ENCODE measurements at places on chromosomes 2 and 18. TPM values are rescaled to one million over a fixed set of nuclear protein-coding genes. Genes with fewer than 3 reads are reported as not detected.

CNRIP1 gene
- 25.6 TPM for total RNA-seq

DNAH6 gene
- total RNA-seq, result under 0.01 TPM

DNA sequence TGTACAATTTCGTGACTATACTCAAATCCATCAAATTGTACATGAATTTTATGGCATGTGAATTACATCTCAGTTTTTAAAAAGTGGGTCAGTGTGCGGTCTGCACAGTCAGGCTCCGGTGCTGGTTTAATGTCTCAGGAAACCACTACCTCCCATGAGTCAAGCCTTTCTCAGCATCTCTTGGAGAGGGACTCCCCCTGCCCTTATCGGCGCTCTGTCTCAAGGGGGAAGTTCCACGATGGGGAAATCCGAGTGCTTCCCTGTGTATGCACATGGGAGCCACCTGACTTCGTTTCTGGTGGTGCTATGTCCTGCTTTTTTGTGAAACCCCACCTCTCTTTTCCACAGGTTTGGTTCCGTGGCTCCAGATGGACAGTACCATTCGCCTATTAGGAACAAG, 72.5 kb downstream of the ACOXL start:
- peaks cover 46% of the 10 kb centered on the region for H3K27me3 ChIP-seq
- H3K27ac ChIP-seq, result no peak overlapping the region
- DNase-seq, result no peak
- no peaks in the 10 kb centered on the region for H3K36me3 ChIP-seq
- no peaks in the 10 kb centered on the region for H3K4me1 ChIP-seq

DNA sequence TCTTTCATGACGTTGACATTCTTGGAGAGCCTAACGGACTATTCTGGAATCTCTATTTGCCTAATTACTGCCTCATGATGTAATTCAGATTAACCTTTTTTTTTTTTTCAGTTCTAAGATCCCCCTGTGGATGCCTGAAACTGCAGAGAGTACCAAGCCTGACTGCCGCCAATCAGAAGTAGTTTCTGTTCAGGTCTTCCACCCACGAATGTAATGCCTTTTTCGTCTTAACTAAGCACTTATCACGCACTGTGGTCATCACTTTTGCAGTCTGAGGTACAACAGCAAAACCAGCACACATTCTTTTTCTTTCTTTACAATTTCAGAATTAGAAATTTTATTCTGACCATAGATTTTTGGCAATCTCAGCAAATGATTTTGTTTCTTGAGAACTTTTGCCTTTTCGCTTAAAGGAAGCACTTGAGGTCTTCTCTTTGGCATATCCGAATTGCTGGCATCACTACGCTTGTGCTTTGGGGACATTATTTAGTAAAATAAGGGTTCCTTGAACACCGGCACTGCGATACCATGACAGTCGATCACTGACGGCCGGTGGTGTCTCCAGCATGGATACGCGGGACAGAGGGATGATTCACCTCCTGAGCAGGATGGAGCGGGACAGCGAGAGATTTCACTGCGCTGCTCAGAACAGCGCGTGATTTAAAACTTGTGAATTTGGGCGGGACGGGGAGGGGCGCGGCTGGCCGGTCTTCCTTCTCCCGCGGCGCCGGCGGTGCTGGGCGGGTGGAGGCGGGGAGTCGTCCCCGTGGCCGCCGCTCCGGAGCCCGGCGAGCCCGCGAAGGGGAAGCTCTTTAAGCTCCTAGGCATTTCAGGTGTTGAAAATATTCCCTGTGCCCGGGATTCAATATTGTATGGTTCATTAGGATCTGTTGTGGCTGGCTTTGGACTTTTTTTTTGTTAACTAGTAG, 32.0 kb upstream of the GPR55 start:
- peaks cover 40% of the 10 kb centered on the region for H3K27me3 ChIP-seq
- DNase-seq, result peak; percentile 49

- no peaks in the 10 kb centered on the region for H3K36me3 ChIP-seq
- H3K4me3 ChIP-seq, result no peak overlapping the region
- no peaks in the 10 kb centered on the region for H3K27me3 ChIP-seq
These were observed 15.0 kb upstream of the MYO1B start for GRCh38 chr2:191230174-191230573.

DNA sequence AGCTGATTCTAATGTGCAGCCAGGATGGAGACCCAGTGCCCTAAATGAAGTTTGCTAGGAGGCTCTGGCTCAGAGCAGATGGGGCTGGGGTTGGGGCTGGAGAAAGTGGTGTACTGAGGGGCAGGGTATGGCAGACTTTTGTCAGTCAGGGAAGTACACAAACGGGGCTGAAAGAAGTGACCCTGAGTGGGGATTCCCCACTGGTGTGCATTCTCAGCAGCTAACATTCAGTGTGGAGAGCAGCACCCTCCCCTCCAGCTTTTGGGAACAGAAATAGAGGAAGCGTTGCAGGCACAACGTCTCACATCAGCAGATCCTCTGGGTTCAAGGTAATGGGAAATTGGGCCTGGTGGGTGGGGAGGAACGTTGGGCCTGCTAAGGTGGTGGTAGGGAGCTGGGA, 89.1 kb upstream of the GCFC2 start:
- H3K4me3 ChIP-seq, result no peak overlapping the region
- DNase-seq, result no peak
- no peaks in the 10 kb centered on the region for H3K4me1 ChIP-seq
- H3K27ac ChIP-seq, result no peak overlapping the region
- no peaks in the 10 kb centered on the region for H3K36me3 ChIP-seq

UGT1A3 gene
- total RNA-seq, result not detected

DNA sequence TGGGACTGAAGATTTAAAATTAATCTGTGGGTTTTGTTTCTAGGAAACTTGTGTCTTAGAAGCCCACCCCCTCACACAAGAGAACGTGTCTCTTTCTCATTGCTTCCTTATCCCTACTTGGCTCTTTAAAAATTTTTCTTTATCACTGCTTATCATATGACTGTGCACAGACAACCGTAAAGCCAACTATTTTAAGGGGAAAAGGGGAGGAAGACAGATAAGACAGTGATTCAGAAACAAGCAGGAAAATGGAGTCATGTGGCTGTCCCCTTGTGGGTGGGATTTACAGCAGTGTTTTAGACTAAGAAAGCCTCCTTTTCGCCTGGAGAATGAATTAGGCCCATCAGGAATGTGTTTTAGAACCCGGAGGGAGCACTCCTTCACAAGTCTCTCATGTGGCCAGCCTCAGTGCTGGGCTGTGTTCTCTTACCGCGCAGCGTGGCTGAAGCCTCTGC, 17.6 kb downstream of the PRKCE start:
- H3K27me3 ChIP-seq, result no peaks in the 10 kb centered on the region
- H3K36me3 ChIP-seq, result no peaks in the 10 kb centered on the region
- peaks cover 9% of the 10 kb centered on the region for H3K4me1 ChIP-seq
- no peak overlapping the region for H3K4me3 ChIP-seq

DNA sequence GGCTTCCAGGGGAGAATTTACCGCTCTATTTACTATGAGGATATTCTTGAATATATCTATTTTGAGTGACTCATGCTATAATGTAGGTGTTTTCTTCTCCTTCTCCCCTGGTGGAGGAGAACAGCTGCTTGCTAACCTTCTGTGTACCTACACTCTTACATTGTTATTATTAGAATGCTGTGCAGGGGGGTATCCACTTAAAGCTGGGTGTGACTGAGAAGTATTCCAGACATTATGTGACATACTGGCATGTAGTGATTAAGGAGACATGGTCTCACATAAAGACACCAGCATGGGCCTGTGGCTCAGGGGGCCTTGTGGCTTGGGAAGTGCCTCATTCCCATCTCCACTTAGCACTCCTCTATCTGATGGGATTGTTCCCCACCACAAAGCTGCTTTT, 287.9 kb downstream of the PTPRM start:
- no peak for DNase-seq
- no peaks in the 10 kb centered on the region for H3K27me3 ChIP-seq
- H3K4me3 ChIP-seq, result no peak overlapping the region
- H3K27ac ChIP-seq, result no peak overlapping the region

DNA sequence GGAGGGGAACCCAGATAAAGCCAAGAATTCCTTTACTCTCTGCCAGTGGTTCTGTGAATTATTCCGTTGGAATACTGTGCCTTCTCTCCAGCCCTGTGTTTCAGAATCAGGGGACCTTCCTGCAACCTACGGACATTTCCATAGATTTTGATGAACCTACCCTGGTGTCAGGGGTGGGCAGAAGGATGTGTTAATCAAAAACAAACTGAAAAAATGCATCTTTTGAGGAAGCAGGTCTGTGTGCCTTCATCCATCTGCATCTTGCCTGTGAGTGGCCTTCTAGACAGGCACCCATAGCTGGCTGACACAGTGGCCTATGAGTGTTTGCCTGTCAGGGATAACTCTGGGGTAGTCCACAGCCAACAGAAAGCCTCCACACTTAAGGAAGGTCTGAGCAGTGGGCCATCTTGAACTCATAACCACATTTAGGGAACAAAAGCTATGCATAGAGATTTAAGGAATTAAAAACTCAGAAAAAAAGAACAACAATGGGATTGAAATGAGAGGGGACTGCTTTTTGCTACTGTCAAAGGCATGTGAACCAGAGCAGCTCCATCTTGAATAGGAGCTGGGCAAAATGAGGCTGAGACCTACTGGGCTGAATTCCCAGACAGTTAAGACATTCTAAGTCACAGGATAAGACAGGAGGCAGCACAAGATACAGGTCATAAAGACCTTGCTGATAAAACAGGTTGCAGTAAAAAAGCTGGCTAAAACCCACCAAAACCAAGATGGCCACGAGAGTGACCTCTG, 45.9 kb upstream of the ITGA6 start:
- no peak overlapping the region for H3K27ac ChIP-seq
- no peak overlapping the region for H3K4me3 ChIP-seq
- no peaks in the 10 kb centered on the region for H3K36me3 ChIP-seq
- H3K4me1 ChIP-seq, result no peaks in the 10 kb centered on the region
- DNase-seq, result no peak
- no peaks in the 10 kb centered on the region for H3K27me3 ChIP-seq

DNA sequence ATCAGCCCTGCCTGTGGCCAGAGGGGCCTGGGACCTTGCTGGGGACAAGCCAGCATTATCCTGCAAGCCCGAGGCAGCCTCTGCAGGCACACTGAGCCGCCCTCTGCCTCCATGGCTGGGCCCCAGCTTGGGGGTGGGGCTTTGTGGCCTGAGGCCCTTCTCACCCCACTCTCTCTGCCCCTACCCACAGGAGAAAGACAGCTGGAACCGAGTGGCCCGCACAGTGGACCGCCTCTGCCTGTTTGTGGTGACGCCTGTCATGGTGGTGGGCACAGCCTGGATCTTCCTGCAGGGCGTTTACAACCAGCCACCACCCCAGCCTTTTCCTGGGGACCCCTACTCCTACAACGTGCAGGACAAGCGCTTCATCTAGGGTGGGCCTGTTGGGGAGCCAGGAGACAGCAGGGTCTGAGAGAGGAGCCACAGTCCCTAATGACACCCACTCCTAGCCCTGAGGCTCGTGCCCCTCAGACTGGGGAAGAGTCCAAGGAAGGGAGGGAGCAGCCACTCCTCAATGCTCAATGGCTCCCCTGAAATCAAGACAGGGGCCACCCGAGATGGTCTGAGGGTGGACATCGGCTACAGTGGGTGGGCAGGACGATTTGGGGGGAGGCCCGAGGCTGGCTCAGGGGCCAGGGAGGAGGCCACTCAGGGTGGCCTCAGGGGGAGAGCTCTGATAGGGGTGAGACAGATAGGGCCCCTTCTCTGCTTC, 4.4 kb upstream of the CHRNG start:
- no peak for DNase-seq
- peaks cover 19% of the 10 kb centered on the region for H3K27me3 ChIP-seq
- no peaks in the 10 kb centered on the region for H3K4me1 ChIP-seq
- H3K27ac ChIP-seq, result no peak overlapping the region
- no peak overlapping the region for H3K4me3 ChIP-seq

DSG4 gene
- not detected for total RNA-seq

- peak; percentile 41 for DNase-seq
- H3K27me3 ChIP-seq, result no peaks in the 10 kb centered on the region
- H3K36me3 ChIP-seq, result no peaks in the 10 kb centered on the region
- H3K4me3 ChIP-seq, result no peak overlapping the region
These were observed 62.5 kb downstream of the DHRS9 start for GRCh38 chr2:169131587-169132512.

TUBA3E gene
- not detected for total RNA-seq

- no peak overlapping the region for H3K4me3 ChIP-seq
- peak; percentile 65 for DNase-seq
- no peak overlapping the region for H3K27ac ChIP-seq
- no peaks in the 10 kb centered on the region for H3K4me1 ChIP-seq
- H3K27me3 ChIP-seq, result peaks cover 7% of the 10 kb centered on the region
These were observed 32.5 kb downstream of the MERTK start for GRCh38 chr2:111930875-111931274.

- peak; percentile 100 for DNase-seq
- no peaks in the 10 kb centered on the region for H3K27me3 ChIP-seq
- peaks cover 21% of the 10 kb centered on the region for H3K36me3 ChIP-seq
These were observed 32.9 kb downstream of the HS1BP3 start for GRCh38 chr2:20617892-20618467.

DNAH7 gene
- 0.36 TPM for total RNA-seq

GRCh38 chr2:149143734-149144133, 105.2 kb downstream of the LYPD6B start:
- H3K4me3 ChIP-seq, result no peak overlapping the region
- DNase-seq, result no peak
- no peaks in the 10 kb centered on the region for H3K4me1 ChIP-seq
- H3K36me3 ChIP-seq, result no peaks in the 10 kb centered on the region
- no peak overlapping the region for H3K27ac ChIP-seq

- no peak overlapping the region for H3K4me3 ChIP-seq
- H3K27me3 ChIP-seq, result no peaks in the 10 kb centered on the region
- no peaks in the 10 kb centered on the region for H3K4me1 ChIP-seq
These were observed 67.5 kb downstream of the MYL12B start for GRCh38 chr18:3329471-3329870.

GRCh38 chr18:9861157-9861556, 24.6 kb upstream of the TXNDC2 start:
- H3K36me3 ChIP-seq, result peaks cover 3% of the 10 kb centered on the region
- DNase-seq, result no peak
- no peaks in the 10 kb centered on the region for H3K27me3 ChIP-seq
- no peak overlapping the region for H3K27ac ChIP-seq
- H3K4me1 ChIP-seq, result no peaks in the 10 kb centered on the region

- no peaks in the 10 kb centered on the region for H3K4me1 ChIP-seq
- DNase-seq, result no peak
- H3K27ac ChIP-seq, result no peak overlapping the region
- no peak overlapping the region for H3K4me3 ChIP-seq
- H3K36me3 ChIP-seq, result no peaks in the 10 kb centered on the region
These were observed 170.0 kb upstream of the COPS8 start for GRCh38 chr2:236915726-236916125.

RIT2 gene
- not detected for total RNA-seq

DNA sequence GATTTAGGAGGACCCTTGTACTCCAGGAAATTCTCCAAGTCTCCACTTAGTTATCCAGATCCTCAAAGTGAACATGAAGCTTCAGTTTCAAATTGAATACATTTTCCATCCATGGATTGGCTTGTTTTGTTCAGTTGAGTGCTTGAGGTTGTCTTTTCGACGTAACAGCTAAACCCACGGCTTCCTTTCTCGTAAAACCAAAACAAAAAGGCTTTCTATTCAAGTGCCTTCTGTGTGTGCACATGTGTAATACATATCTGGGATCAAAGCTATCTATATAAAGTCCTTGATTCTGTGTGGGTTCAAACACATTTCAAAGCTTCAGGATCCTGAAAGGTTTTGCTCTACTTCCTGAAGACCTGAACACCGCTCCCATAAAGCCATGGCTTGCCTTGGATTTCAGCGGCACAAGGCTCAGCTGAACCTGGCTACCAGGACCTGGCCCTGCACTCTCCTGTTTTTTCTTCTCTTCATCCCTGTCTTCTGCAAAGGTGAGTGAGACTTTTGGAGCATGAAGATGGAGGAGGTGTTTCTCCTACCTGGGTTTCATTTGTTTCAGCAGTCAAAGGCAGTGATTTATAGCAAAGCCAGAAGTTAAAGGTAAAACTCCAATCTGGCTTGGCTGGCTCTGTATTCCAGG, at the start of gene CTLA4:
Gene CTLA4 (plus strand): TSS at position 211 of the 640 bp plus-strand sequence. CDS start 172 bp downstream, at position 383.
- no peaks in the 10 kb centered on the region for H3K36me3 ChIP-seq
- no peak within 1 kb of the TSS for H3K27ac ChIP-seq
- no peaks in the 10 kb centered on the region for H3K4me1 ChIP-seq
- DNase-seq, result no peak

ZNF804A gene
- 3.3 TPM for total RNA-seq

SCYGR4 gene
- total RNA-seq, result not detected
